Hypothalamus (tissue), 51 donors: ENCODE measurements at places on chromosomes 3 and 15.

GRCh38 chr3:127745656-127746399 lies 73.1 kb downstream of the ABTB1 start:
- DNase-seq, result no peak

DNA sequence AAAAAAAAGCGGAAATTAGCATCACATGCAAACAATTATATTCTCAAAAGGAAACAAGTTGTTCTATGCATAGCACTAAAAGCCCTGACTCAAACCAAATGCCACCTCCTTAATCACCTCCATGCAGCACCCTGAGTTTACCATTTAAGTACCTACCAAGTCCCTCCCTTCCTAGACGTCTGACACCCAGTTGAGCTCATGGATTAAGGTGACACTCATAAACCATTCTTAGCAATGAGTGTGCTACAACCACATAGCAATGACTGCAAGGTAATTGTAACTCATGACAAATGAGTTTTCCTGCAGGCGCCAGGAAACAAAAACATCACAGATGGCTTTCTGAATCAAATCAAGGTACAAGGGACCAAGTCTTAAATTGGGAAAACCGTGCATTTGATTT lies 32.0 kb downstream of the WWTR1 start:
- no peak for DNase-seq

GRCh38 chr3:159151130-159151529 lies 349.3 kb downstream of the MFSD1 start:
- no peak for DNase-seq

- DNase-seq, result no peak
Observed at GRCh38 chr3:38111201-38111600, 25.7 kb downstream of the ACAA1 start.

DNA sequence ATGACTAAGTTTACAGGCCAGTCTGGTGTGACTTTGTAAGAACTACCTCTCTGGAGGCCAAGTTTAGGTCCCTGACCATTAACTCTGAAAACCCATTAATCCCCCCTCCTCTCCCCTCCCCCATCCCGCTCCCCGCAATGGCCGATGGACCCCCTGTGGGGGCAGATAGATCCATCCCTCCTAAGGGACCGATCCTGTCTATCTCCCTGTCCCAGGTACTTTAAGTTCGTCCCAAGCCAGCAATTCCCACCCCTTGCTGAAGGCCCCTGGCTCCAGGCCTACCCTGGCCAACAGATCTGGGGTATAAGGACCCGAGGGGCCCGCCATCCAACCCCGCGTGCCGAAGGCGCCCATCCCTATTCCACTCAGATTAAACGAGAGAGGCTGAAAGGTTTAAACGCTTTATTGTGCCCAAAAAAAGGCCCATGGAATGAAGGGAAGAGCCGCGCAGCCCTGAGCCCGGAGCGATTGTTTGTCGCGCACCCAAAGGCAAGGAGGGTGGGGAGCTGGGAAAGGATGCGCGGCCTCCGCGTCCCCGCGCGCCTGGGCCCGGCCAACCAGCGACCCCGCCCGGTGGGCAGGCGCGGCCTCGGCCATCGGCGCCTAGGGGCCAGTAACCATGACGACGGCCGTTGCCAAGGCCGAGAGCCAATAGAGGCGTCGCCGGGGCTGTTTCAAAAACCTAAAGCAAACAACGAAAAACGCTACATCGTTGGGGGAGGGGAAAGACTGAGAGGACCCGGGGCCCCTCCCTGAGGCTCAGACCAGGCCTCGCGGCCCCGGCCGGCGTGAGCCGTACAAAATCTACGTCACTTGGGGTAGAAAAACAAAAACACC lies 35.9 kb downstream of the HMCES start:
- DNase-seq, result peak; percentile 69

DNA sequence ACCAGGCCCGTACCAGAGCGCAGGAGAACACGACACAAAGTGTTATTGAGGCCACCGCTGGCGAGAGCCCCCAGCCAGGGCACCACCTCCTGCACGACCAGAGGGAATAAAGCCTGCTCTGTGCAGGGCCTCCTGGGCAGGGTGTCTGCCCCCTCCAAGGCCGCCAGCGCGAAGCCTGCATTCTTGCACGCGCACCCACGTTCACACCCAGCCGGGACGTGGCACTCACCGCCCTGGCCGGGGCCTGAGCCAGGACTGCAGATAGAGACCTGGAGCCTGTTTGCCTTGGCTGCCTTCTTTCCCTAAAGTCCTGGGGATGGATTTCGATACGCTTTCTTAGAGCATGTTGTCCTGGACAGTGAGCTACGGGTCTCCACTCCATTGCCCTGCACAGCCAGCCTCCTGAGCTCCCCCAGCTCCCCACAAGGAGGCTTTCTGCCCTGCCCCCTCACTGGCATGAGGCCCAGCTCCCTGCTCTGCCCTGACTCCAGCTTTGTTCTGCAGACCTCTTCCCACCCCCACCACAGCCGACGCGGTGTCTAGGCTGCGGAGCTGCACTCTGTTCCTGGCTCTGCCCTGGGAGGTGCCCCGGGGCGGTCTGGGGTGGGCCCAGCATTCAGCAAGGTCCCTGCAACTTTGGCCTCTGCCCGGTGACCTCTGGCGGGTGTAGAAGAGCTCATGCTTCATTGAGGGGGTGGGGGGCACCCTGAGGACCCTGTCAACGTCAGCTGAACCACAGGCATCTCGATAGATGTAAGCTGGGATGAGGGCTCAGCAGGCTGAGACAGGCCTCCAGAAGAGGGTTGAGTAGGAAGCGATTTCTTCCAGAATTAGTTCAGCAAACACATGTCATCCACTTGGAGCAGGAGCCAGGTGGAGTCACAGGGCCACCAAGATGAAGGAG lies 145.0 kb downstream of the LRRK1 start:
- no peak for DNase-seq

GRCh38 chr3:81876826-81877225 lies 115.4 kb upstream of the GBE1 start:
- DNase-seq, result no peak

- no peak for DNase-seq
Observed at GRCh38 chr15:64950888-64951287, 38.8 kb downstream of the SPG21 start.

- DNase-seq, result no peak
Observed at GRCh38 chr3:195179776-195180489, 91.0 kb downstream of the XXYLT1 start.

DNA sequence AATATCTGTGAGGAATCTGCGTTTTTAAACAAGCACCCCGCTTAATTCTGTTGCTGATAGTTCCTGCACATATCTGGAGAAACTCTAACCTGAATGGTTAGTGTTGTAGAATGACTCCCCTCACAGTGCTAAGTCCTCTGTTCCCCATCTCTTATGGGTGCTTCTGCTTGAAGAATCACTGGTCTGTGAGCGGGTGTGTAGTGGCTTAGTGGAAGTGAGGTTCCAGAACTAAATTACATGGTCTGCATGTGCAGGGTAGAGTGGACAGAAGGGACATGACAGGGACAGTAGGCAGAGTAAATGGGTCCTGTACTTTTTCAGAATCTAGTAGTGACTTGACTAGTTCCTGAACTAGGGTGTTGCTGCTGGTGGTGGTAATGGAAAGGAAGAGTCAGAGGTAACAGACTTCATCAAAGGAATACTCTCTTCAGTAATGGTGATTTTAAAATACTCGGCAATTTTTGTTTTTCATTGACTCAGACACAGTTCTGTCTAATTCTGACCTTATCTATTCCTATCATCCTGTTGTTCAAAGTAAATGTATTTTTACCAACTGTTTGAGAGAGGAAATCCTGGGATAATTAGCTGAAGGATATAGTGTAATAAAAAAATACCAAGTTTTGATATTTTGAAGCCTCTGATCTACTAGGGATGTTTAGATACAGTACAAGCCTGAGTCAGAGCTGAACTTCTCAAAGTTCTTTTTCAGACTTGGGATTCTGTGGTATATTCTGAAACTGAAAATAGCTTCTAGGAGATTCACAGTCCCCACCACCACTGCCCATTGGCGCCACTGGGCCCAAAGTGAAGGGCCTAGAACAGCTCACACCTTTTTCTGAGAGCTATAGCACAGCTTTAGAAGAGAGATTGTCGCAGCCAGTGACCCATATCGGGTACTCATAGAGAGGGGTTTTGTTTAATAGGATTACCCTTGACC lies 55.5 kb downstream of the FNDC3B start:
- DNase-seq, result no peak

DNA sequence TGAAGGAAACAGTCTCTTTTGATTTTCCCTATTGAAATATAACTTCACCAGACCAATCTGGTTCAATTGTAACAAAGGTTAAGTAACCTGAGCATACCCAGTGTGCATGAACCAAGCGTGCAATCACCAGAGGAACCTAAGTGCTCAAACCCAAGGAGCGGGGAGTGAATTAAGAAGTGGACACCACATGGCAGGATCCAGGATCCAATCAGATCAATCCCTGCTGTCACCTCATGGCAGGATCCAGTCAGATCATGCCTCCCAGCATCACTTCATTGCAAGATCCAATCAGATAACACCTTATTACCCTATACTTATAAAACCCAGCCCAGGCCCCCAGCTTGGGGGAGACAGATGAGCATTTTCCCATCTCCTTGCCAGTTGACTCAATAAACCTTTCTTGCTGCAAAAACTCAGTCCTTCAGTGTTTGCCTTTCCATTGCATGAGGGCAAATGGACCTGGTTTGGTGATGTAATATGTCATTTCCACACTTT lies 38.9 kb upstream of the RNU6-1 start:
- DNase-seq, result no peak

GRCh38 chr3:58065700-58066167 lies 57.5 kb downstream of the FLNB start:
- no peak for DNase-seq

DNA sequence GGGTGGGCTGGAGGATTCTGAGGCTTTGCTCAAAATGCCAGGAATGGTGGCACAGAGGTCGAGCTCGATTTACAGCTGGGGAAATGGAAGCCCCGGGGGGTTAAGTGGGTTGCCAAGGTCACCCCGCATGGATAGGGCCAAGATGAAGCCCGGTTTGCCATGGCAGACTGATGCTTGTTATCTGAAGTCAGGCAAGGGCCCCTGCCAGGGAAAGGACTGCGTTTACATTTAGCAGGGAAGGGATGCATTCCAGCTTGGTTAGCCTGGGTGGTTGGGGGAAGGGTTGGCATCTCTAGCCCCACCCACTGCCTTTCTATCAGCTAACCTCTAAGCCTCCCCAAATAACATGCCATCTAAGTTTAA lies 79.0 kb downstream of the RPLP1 start:
- DNase-seq, result no peak

- no peak for DNase-seq
Observed at GRCh38 chr3:128932516-128933212, 53.2 kb downstream of the ACAD9 start.

GRCh38 chr3:79497447-79498111 lies 270.2 kb downstream of the ROBO1 start:
- DNase-seq, result no peak

- DNase-seq, result no peak
Observed at GRCh38 chr3:155325263-155325835, 31.9 kb upstream of the STRIT1 start.

DNA sequence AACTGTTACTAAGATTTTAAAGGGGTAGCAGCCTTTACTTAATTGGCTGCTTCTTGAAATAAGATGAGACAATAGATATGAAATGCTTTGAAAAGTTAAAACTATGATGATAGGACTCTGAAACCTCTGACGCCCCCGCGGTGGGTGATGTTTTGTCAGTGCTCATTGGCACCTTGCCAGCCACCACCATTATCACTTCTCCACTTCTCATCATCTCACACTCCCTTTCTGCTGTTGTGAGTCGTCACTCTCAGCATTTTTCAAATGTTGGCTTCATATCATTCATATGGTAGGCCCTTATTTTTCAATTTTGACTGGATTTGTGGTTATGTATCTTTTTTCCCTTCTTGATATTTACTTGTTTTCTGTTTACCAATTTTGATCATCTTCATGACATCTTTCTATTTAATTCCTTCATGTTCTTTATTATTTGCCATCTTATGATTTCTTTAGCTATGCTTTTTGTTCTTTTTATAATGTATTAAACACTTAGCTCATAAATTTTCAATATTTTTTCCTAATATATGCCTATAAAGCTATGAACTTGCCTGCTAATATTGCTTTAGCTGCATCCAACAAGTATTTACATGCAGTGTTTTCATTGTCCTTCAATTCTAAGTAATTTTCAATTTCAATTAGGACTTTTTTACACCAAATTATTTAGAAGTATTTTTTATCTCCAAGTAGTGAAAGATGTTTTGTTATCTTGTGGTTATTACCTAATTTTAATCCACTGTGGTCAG lies 30.3 kb upstream of the SKOR1 start:
- DNase-seq, result no peak

DNA sequence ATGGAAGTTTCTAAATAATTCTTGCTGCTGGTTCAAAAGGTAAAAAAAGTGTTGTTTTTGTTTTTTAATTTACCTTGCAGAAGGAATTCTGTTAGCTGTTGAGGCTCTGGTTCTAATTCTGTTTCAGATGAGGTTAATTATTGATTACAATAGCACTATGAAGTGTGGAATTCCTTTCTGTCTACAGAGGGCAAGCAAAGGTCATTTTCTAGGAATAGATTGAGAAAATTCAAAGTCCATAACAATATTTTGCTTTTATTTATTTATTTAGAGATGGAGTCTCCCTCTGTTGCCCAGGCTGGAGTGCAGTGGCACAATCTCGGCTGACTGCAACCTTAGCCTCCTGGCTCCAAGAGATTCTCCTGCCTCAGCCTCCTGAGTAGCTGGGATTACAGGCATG lies 789.6 kb downstream of the GRM7 start:
- no peak for DNase-seq

- DNase-seq, result no peak
Observed at GRCh38 chr15:64131547-64131946, 20.0 kb upstream of the SNX22 start.

DNA sequence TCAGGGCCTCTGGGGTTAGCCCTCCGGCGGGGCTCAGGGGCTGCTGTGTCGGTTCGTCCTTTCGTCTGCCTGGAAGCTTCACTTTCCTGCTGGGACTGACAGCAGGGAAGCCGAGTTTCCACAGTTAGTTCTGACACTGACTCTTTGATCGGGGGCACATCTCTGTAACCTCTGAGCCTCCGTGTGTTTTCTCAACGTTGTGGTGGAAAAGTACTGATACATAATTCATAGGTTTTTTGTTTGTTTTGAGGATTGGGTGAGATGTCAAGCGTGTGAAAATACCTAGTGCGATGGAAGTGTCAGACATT lies 481 bp downstream of the AP4E1 start:
- no peak for DNase-seq

DNA sequence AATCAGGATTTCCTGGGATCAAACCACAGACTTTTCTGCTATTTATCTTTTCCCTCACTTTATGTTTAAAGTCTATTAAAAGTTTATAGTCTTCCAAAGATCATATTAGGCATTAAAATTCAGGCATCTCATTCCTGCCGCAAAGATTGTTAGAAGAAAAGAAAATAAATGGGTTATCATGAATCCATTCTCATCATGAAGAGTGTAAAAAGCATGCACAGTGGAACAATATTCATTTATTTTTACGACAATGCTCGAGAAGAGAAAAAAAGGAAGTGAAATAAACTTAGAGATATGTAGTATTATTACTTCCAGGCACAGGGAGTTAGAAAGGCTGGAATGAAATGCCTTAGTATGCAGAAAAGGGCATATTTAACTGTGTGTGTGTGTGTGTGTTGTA lies 213.7 kb upstream of the PLSCR5 start:
- no peak for DNase-seq

- no peak for DNase-seq
Observed at GRCh38 chr3:172675441-172676193, 35.2 kb downstream of the NCEH1 start.
